ENCODE measurements at places on chromosomes 7 and 10.

DNA sequence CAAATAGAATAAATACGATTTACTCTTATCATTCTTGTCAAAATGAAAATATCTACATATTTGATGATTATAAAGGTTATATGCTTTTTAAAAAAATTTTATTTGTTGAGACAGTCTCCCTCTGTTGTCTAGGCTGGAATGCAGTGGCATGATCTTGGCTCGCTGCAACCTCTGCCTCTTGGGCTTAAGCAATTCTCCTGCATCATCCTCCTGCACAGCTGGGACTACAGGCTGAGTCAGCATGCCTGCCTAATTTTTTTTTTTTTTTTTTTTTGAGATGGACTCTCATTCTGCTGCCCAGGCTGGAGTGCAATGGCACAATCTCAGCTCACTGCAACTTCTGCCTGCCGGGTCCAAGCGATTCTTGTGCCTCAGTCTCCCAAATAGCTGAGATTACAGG is 48.9 kb downstream of the PUS7 start:
- DNase-seq: no peak

- no peak for DNase-seq
Measured at GRCh38 chr7:139730746-139731612, 46.8 kb downstream of the HIPK2 start.

GRCh38 chr10:23417254-23417653 is 21.6 kb upstream of the OTUD1 start:
- DNase-seq: no peak

- DNase-seq: no peak
Measured at GRCh38 chr10:89556600-89556999, 21.2 kb upstream of the SLC16A12 start.

- no peak for DNase-seq
Measured at GRCh38 chr10:54613162-54613561, 187.9 kb downstream of the PCDH15 start.

DNA sequence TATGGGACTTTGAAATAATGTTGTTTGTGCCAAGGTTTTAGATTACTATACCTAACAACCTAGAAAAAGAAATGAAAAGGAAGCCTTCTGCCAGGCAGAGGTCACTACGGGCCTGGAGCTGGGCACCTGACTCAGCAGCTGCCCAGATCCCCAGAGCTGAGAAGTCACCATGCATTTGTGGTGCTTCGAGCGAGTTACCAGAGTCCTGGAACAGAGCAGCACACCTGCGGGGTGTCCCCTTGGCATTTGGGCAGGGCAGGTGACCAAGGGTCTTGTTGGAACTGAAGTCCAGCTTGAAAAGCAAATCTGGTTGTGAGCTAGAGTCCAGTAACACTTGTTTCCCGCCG is 25.5 kb downstream of the EGFR start:
- DNase-seq: no peak
